Ovary (tissue), 10 donors: ENCODE measurements at places on chromosomes 3 and 15.

DNA sequence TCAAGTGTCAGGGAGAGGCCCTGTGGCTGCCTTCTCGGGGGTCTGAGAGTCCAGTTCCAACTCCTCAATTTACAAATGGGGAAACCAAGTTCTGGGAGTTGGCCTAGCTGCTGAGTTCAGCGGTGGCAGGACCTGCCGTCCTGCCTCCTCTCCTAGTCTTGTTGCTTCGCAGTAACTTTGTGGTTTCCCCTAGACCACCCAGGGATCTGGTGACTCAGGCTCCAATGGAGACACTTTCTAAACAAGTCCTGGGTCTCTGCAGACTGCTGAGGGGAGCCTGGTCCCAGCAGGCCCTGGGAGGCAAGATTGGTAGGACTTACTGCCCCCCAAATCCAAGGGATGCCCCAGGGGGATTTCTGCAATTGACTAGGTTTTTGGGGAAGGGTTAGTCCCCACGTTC is 83.6 kb downstream of the SMAD6 start:
- DNase-seq: no peak

DNA sequence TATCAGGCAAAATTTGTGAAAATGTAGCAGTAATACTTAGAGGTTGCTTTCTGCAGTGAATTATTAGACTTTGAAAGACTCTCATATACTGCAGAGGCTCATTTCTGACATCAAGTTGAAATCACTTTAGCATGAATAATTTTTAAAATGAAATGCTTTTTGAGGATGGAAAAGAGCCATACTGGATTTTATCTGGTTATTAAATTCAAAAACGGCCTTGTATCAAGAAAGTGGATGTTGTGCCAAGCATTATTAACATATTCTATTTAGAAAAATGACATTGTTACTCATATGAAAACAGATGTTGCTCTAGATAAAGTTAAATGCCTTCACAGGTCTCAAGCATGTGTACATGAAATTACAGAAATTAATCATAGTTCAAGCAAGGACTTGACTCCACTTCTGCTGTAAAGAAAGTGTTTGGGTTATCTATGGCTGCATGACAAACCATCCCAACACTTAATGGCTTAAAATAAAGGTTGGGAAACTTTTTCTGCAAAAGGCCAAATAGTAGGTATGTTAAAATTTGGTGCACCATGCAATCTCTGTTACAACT is 64.5 kb upstream of the ZNF280D start:
- no peak for DNase-seq

DNA sequence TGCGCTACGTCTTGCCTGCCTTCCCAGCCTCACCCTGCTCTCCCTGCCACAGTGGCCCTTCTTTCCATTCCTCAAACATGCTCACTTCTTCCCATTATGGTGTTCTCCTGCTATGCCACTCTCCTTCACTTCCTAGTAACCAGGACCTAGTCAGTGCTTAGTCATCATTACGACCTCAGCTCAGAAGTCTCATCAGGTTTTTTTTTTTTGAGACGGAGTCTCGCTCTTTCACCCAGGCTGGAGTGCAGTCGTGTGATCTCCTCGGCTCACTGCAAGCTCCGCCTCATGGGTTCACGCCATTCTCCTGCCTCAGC is 149.5 kb downstream of the GREM1 start:
- DNase-seq: no peak

DNA sequence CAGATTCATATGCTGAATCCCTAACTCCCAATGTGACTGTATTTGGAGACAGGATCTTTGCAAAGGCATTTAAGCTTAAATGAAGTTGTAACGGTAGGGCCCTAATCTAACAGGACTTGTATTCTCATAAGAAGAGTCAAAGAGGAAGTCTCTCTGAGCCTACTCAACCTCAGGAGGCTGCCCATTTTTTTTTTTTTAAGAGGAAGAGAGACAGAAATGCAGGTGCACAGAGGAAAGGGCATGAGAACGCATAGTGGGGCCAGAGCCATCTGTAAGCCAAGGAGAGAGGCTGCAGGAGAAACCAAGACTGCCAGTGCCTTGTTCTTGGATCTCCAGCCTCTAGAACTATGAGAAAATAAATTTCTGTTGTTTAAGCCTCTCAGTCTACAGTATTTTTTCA is 28.4 kb downstream of the ZNF860 start:
- DNase-seq: no peak

DNA sequence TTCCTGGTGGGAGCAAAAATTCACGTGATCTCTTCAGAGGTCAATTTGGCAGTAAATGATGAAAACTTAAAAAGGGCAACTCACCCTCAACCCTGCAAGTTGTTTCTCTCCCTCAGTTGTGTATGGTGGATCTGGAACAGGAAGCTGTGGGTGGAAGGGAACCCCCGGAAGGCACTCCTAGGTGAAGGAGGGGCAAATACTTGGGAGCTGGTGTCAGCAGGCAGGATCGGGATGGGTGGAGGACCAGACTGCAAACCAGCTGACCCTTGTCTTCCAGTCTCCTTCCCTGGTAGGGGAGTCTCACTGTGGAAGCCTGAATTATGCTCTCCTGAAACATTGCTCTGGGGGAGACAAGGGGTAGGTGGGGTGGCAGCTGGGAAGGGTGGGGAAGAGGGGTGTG is 33.5 kb downstream of the PRR23E start:
- no peak for DNase-seq

DNA sequence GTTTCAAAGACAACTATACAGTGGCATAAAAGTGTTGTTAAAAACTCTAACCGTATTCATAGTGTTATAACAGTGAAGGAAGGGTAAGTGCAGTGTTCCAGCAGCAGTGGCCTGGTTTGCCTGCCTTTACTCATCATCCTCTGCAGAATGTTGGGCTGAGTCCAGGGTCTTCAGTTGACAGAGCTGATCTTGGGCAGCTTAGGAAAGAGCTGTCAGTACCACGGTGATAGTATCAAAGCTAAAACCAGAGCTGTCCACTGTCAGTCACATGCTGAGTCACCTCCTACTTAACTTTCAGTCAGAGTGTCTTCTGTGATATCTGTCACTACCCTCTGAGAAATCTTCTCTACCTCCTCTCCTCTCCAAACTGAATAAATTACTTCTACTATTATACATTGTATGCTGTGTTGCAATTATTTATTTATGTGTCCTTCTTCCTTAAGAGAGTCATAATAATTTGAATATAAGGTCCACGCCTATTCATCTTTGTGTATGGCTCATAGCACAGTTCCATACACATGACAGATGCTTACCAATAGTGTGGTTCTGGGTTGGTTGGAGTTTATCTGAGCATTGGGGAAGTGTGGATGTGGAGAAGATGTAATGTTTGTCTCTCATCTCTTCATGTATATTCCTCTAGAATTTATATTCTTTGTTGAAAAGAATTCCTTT is 242.1 kb downstream of the ZIC1 start:
- no peak for DNase-seq

- no peak for DNase-seq
These were observed 19.8 kb upstream of the FGF12 start for GRCh38 chr3:192747145-192747544.

GRCh38 chr3:115218859-115219258 is 71.8 kb upstream of the ZBTB20 start:
- no peak for DNase-seq

DNA sequence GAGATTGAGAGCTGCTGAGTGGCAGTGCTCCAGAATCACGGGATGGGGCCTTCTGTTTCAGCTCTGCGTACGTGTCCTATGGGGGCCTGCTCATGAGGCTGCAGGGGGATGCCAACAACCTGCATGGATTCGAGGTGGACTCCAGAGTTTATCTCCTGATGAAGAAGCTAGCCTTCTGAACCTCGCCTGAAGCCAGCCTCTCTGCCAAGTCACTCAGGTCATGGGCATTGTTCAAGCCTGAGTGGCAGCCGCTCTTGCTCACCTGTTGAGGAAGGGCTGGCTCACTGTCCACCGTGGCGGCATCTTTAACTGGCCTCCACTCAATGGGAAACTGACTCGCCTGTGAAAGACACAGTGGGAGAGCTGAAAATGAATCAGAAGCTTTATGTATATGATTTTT is 6.6 kb downstream of the POLR2H start:
- DNase-seq: no peak

- DNase-seq: no peak
These were observed 110.3 kb downstream of the PPP2R3A start for GRCh38 chr3:136075811-136076210.

DNA sequence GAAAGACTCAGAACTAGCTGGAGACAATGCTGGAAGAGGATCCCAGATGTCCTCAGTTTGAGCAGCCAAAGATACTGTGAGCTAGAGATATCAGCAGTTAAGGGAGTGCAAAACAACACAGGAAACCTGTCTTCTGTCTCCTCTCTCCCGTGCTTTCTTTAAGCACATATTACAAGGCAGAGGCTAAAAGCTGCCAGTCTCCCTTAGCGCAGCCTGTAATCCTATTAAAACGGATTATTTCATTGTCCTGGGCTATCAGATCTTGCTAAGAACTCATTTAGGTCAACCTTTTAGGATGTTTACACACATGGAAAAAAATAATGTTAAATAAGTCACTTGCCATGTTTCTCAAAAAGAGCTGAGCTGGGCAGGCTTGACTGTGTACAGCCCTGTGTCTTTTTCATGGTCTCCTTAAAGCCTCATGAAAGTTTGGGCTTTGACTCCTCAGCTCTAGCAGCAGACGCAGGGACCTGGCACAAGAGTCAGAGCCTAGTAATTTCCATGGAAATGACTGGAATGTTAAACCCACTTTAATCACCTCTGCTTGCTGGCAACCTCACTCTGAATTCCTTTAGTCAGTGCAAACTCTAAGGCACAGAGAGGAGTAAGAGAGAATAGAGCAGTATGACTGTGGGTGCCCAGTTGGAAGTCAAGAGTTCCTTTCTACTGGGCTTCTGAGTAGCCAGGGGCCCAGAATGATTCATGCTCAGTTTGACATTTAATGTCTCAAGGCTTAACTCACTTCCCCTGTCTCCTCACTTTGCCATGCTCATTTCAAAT is 491.9 kb downstream of the NTRK3 start:
- no peak for DNase-seq

DNA sequence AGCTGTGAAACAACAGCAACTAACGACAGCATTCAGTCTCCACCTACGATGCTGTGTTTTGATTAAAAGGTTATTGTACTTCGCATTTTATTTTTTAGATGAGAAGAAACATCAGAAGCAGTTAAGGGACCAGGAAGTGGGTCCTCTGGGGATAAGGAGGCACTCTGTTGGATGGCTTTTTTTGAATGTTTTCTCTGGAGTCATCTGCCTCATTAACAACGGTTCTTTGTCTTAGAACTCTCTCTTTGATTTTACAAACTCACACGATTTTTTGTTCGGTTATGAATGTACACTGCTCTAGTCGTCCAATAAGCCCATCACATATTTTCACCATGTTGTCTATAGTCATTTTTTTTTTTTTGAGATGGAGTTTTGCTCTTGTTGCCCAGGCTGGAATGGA is 36.0 kb upstream of the ARPIN start:
- DNase-seq: no peak

- peak; percentile 29 for DNase-seq
These were observed 107.3 kb upstream of the IGSF10 start for GRCh38 chr3:151568184-151568583.

DNA sequence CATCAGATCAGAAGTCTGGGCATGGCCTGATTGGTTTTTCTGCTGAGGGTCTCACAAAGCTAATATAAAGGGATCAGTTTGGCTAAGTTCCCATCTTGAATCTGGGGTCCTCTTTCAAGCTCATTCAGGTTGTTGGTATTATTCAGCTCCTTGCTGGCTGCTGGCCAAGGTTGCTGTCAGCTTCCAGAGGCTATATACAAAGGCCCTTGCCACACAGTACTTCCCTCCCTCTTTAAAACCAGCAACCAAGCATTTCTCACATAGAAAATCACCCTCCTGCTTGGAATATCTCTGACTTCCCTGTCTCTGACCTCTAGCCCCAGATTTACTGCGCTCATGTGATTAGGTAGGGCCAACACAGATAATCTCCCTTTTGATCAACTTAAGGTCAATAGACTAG is 442.9 kb downstream of the ERC2 start:
- DNase-seq: no peak

DNA sequence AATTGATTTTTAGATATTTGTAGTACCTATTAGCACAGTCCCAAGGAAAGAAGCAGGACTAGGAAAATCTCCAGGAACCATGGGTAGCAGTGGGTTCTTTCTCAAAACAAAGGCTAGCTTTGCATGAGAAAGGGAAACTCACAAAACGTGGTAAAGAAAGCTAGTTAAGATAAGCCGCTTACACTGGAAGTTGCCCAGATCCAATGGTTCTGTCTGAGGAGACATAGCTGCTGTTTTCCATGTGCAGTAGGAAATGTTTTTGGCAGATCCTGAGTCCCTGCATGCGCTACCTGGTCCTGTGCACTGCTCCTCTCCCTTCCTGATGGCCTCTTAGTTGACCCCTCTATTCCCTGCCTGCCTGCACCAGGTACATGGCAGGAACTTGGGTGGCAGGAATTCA is 60.4 kb downstream of the TFG start:
- DNase-seq: no peak

DNA sequence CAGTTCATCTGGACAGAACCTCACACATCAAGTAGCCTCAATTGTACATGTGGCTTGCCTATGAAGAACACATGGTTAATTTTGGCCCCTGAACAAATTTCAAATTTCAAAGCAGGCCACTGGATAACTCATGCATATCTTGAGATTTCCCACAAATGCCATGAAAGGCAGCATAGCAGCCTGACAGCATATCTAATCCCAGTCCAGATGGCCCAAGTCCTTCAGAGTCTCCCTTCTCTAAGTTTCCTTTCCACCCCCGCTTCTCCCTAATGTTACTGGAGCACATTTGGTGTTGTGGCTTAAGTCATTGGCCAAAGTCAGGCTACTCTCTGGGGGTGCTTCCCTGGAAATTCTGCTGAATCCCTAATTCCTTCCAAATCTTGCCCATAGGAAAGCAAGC is 53.8 kb upstream of the COL6A6 start:
- DNase-seq: no peak

- DNase-seq: no peak
These were observed 106.6 kb upstream of the TMC3 start for GRCh38 chr15:81480645-81481053.
